SHP77 treated with DMSO at 0.1 percent for 48 hours (cell line): ENCODE measurements at places on chromosomes 1 and 21.

DNA sequence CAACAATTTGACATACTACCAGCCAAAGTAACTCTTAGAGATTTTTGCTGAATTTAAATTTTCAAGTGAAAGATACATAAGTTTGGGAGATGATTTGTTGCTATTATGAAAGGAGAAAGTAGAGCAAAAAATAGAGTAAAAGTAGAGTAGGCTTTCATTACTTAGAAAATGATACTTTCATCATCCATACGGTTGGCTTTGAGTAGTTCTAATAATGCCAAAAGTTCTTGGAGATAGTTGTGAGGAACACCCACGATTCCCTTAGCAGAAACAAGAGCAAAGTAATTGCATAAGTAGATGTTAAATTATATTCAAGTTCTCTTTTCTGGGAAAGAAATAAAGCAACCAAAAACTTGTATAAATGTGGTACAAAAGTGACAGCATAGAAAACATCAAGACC is 95.0 kb upstream of the VAV3 start:
- DNase-seq, result no peak

DNA sequence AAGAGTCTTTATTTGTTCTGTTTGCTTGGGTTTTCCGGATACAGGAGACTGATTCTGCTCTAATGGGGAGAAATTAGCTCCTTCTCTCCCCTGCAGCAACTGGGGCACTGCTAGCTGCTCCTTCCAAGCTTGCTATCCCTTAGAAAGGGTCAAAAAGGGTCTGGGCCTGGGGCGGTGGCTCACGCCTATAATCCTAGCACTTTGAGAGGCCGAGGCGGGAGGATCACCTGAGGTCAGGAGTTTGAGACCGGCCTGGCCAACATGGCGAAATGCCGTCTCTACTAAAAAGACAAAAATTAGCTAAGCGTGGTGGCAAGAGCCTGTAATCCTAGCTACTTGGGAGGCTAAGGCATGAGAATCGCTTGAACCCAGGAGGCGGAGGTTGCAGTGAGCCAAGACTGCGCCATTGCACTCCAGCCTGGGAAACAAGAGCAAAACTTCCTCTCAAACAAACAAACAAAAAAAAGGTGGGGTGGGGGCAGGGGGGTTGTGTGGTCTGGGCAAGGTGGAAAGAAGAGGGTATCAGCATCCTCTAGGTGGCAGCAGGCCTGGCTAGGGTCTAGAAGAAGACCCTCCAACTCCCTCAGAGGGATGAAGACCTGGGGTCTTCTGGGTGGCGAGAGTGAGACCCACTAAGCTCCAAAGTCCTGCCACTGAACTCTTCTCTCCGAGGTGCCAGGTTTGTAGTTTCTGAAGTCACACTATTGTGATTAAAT is 15.4 kb upstream of the TBX15 start:
- DNase-seq, result no peak

GRCh38 chr1:244196571-244197285 is 145.6 kb downstream of the ZBTB18 start:
- DNase-seq, result no peak

DNA sequence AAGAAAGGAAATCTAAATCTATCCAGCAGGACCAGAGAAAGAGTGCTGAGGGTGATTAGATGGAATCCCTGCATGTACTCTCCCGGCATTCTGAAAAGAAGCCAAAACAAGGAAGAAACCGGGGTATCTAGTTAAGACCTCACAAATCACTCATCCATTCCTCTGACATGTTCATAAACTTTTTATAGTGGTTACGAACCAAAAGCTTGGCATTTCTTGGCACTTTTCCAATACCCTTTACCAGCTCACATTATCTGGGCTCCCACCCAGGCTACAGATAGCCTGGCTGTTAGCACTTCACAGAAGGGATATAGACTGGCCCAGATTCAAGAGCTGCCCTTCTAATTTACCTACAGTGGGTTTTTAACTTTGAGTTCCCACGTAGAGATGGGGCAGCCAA is 1.8 kb upstream of the C1orf74 start:
- no peak for DNase-seq

GRCh38 chr1:18166929-18167328 is 59.3 kb downstream of the IGSF21 start:
- DNase-seq, result no peak

DNA sequence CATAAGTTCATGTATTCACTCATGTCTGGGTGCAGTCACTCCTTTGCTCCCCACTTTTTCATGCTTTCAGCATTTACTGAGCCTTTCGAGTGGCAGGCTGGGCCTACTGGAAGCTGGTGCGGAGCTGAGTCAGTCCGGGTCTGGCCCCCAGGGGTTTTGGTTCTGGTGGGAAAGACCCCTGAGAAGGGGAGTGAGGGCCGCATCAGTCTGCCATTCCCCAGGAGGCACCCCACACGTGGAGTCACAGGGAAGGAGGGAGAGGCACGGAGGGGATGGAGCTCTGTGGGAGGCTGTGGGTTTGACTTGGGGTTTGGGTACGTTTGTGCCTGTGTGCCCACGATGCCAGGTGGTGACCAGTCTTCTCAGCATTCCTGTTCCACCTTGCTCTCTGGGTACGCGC is 87.9 kb downstream of the PTPRU start:
- DNase-seq, result no peak
